Cardiac muscle cell (in vitro differentiated cells and primary cell): ENCODE measurements at places on chromosomes 2 and 18.
A peak's percentile ranks its signal among the peaks of the same experiment; 100 is the strongest.

GRCh38 chr2:181430406-181431118, 26.6 kb upstream of the ITGA4 start:
- no peak for DNase-seq

- no peak for DNase-seq
Observed at GRCh38 chr2:120832296-120833070, 96.8 kb downstream of the GLI2 start.

DNA sequence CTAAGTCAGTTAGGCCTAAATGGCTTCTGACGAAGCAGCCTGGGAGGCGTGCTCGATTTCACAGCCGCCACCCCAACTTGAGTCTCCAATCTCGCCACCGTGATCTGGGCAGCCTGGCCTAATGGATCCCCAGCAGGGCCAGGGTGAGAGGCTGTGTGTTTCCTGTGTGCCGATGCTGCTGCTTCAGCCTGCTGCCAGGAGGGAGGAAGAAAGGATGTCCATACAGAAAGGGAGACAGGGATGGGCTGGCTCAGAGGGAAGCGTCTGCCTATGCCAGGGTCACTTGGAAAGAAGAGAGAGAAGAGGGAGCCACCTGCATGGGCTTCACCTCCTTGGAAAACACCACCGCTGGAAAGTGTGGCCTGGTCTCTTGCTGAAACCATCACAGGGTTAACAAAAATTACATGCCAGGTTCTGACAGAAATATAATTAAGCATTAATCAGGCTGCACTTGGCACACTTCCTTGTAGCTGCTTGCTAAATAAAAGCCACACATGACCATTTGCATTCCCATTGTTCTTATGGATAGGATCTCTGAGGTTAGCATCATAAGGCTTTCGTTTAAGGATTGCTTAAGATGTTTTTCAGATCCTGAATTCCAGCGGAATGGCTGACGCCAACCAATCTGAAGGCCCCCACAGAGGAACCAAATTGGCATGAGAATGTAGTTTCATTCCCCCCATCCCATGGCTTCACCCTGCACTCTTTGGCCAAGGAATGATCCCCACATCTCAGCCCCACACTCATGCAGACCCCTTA, 108.8 kb upstream of the SLC1A4 start:
- no peak for DNase-seq

- no peak for DNase-seq
Observed at GRCh38 chr18:24402209-24402785, 4.7 kb upstream of the OSBPL1A start.

GRCh38 chr2:156189143-156189542, 143.4 kb downstream of the NR4A2 start:
- DNase-seq: no peak

DNA sequence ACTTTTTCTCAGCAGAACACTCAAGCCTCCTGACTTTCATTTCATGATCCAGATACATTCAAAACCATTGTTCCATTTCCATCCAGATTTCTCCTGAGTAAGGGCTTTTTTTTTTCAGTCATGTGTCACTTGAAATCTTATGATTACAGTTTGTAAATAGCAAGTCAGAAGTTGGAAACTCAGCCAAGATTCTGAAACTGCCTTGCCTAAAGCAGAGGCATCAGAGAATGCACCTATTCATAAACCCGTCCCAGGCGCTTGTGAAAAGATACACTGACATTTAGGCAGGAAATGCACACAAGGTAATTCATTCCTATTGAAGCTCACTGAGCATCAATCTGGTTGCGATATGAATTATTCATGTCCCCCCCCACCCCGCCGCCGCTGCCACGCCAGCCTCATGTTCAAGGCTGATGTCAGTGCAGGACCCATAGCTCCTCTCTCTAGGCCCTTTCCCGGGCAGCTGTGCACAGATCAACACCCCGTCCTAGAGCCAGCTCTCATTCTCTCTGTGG, 30.4 kb upstream of the MGAT4A start:
- no peak for DNase-seq

DNA sequence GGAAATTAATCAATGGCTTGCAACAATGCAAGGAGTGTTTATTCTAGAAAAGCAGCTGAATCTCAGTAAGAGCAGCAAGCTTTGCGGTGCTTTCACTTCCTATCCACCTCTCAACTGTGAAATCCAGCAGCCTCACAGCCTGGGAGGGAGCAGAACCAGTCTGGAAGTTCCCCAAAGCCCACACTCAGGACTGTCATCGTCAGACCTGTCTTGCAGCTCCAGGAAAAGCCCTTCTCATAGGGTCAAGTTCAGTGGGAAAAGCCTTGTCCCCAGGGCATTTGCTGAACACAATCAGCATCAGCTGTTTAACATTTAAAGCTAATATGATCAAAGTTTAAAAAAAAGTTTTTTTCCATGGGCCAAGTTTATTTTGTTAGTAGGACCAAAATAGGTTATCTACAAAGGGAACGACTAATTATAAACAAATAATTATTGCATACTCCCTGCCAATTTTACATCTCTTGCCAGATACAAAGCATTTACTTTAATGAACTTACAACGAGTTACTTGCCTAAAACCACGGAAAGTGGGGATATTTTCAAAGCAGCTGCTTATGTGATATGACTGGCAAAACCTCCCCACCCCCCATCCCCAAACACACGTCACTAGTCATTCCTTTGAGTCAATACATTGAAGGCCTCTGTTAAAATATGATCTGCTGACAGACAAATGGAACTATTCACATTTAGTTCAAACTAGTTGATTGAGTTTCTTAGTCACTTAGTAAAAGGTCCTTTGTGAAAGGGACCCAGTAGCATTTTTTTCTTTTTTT, 36.8 kb downstream of the PARD6G start:
- DNase-seq: peak; percentile 26

- DNase-seq: peak; percentile 88
Observed at GRCh38 chr2:5520463-5520972, 171.7 kb upstream of the SOX11 start.

DNA sequence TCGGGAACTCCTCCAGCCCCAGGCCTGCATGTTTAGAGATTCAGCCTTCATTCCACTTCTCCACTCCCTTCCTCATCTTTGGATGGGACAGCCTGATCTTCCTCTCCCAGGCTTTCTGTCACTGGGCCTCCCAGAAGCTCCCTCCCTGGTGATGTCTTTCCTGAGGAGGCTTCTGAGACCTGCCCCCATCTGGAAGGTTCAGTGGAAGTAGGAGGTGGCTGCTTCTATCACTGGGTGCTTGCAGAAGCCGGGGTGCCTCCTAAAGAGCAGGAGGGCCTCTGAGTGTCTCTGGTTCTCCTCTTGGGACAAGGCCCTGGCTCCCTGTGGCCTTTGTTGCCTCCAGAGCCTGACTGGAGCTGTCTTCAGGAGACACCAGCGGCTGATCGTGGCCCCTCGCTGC, 108.7 kb downstream of the CELF4 start:
- DNase-seq: no peak

DNA sequence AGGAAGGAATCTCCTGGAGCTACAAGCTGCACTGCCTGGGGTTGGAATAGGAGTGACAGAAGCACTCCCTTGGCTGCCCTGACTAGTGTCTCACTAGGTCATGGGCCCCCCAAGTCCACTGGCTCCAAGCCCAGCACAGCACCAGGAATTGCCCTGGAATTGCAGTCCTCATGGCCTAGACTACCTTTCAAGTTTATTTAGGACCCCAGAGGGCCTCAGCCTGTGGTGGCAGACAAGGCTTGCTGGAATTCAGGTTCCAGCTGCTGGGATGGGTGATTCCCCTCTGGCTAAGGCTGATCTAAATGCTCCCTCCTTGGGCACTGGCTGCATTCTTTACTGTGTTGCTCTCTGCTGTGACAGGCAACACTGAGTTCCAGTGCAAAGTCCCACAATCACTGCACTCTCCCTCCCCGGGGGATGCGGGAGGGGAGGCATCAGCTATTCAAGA, 14.0 kb downstream of the STRADB start:
- no peak for DNase-seq

- peak; percentile 55 for DNase-seq
Observed at GRCh38 chr18:43181711-43182110, 66.2 kb upstream of the RIT2 start.

DNA sequence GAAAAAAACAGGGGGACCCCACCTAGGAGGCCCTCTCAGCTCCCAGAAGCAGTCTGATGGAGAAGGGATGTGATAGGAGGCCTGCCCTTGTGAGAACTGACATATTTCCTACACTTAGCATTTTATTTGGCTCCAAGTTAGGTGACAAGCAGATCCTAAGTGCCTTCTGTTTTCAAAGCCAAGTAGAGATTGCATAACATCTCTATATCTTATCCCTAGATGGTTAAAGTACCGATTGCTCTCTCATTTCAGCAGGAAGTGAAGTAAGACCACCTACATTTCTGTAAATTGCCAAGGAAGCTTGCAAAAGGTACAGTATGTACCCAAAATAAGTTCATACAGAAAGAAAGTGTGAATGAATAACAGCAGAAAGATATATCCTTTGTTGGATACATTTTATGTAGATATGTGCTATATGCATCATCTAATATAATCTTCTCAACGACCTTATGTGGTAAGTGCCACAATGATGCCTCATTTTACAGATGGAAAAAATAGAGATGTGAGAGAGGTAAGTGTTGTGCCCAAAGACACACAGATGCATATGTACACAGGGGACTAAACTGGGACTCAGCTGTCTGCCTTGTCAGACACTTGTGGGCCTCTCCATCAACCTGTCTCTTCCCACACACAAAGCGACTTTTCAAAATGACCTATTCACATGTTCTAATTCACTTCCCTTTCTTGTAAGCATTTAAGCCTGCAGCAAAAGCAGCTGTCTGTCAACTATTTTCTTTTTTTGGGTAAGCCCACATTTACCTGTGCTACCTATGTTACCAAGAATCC, 38.9 kb downstream of the DHRS9 start:
- DNase-seq: no peak

GRCh38 chr2:83686863-83687262, 772.2 kb downstream of the SUCLG1 start:
- no peak for DNase-seq

- DNase-seq: peak; percentile 7
Observed at GRCh38 chr2:68124321-68124720, 33.4 kb upstream of the PNO1 start.

DNA sequence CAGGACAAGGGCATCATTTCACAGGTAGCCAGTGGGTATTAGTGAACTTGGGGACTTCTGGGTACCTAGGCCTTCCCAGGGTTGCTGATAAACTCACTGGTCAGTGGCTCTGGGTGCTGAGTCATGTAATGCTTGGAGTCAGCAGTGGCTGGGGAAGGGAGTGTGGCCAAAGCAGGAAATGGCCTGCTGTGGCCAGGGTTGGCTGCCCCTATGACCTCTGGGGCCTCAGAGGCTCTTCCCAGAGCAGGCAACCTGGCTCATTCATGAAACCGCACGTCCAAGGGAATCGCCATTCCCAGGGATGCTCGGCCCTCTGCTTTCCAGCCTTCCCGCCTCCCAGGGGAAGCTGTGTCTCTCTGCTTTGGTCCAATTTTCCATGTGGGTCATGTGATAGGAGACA, 294.9 kb downstream of the DYSF start:
- DNase-seq: no peak

DNA sequence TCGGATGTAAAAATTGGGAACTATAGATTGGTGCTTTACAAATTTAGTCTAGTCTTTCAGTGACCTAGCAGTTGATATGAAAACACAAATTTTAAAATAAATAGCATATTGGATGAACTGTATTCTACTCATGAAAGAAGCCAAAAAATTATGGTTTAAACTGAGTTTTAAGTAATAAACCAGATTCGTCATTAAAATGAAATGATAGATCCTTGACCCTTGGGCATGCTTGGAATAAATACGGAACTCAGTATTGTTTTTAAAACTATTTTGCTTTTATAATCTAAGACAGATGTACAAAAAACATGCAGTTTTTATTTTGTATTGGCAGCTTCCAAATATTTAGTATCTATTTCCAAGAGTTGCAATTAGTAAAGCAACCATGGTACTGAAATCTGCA, 34.6 kb upstream of the TBR1 start:
- DNase-seq: no peak

DNA sequence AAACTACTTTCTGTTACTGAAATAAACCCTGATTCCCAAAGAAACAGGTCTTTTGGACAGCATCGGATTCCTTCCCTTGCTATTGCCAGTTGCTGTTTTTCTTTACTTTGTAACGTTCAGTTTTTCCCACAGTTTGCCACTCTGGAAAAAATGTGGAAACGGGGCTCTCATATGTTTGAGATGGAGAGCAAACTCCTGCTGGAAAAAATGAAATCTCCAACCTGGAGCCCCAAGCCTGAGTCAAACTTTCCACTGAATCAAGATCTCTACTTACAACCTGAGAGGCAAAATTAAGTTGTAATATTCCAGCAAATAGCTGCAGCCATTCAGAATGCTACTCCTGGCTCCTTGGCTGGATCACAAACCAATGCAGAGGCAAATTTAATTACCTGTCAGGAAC, 270.7 kb downstream of the SRBD1 start:
- no peak for DNase-seq

GRCh38 chr2:194730266-194730665, 926.8 kb upstream of the SLC39A10 start:
- DNase-seq: no peak

DNA sequence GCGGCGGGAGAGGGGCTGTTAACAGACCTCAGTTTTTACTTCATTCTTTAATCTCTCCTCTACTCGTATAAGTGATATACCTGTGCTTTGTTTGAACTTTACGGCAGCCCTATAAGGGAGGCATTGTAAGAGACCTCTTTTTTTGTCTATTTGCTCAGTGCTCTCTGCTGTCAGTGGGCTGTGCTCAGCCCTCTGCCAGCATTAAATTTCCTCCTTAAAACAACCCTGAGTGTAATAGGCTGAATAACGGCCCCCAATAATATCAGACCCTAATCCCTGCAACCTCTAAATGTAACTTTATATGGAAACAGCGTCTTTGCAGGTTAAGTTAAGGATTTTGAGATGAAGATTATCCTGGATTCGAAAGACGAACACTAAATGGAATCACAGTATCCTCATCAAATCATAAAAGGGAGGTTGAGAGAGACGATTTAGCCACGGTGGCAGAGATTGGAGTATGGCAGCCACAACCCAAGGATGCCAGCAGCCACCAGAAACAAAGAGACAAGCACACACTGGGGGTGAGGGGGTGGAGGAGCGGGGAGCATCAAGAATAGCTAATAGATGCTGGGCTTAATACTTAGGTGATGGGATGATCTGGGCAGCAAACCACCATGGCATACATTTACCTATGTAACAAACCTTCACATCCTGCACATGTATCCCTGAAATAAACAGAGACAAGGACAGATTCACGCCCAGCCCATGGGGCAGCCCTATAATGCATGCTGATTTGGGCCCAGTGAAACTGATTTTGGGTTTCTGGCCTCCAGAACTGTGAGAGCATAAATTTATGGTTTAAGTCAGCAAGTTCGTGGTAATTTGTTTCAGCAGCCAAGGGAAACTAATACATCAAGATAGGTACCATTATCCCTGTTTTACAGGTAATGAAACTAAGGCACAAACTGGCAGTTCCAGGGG, 894 bp upstream of the FARSB start:
- DNase-seq: peak; percentile 6
